ENCODE measurements at places on chromosomes 3 and 15. TPM values are rescaled to one million over a fixed set of nuclear protein-coding genes. Genes with fewer than 3 reads are reported as not detected.

The CPA3 gene
- not detected for total RNA-seq

The FYCO1 gene
- total RNA-seq = 16.1 TPM

The CLDN11 gene
- total RNA-seq = not detected

The PLSCR2 gene
- total RNA-seq = not detected

The ZNF501 gene
- 1.6 TPM for total RNA-seq

The BLM gene
- total RNA-seq = 64.3 TPM

The RPUSD3 gene
- 79.5 TPM for total RNA-seq

DNA sequence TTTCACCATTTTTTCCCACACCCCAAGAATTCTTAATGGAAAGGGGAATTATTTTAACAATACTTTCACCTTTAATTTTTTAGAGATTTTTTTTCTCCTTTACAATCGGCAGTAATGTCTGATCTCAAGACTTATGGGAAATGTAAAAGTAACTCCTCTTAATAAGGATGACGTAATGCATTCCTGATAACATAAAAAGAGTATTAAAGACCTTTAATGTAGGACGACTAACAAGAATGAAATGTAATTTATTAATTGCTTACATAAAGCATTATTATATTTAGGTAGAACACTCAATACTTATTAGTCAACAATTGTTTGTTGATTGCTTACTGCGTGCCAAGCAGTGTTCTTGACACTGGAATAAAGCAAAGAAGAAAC is 416.8 kb upstream of the NAALADL2 start:
- H3K36me3 ChIP-seq = no peaks in the 10 kb centered on the region
- no peak overlapping the region for H3K4me3 ChIP-seq
- DNase-seq = no peak
- H3K27me3 ChIP-seq = peaks cover 19% of the 10 kb centered on the region

DNA sequence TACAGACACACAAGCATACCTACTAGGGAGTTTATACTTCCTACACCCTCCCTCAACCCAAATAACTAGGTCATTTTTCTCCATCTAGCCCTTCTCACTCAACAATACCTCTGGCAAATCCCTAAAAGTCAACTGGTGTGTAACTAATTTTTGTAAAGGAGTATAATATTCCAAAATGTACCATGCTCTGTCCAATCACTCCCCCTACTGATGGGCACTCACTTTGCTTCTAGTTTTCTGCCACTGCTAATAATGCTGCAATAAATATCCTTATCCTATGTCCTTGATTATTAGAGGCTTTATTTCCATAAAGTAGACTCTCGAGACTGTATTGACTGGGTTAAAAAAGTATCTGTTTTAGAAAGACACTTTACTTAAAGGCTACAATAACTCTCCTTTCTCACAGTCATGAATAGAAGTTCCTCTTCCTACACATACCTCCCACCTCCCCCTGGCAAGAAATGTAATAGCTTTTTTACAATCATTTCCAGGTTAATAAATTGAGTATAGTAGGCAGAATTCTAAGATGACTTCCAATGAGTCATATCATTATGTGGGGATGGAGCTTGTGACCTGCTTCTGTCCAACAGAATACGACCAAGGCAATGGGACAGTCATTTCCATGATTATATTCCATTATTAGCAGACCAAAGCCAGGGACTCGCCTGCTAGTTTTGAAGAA is 30.0 kb downstream of the SHQ1 start:
- H3K27me3 ChIP-seq = no peaks in the 10 kb centered on the region
- DNase-seq = no peak
- no peak overlapping the region for H3K27ac ChIP-seq
- peaks cover 10% of the 10 kb centered on the region for H3K36me3 ChIP-seq

GRCh38 chr15:94324835-94325767 is 93.7 kb downstream of the MCTP2 start:
- H3K4me3 ChIP-seq = no peak overlapping the region
- H3K27me3 ChIP-seq = no peaks in the 10 kb centered on the region
- peak overlapping the region; percentile 38 for H3K27ac ChIP-seq
- H3K36me3 ChIP-seq = peaks cover 44% of the 10 kb centered on the region
- no peak for DNase-seq
- H3K4me1 ChIP-seq = peaks cover 47% of the 10 kb centered on the region

DNA sequence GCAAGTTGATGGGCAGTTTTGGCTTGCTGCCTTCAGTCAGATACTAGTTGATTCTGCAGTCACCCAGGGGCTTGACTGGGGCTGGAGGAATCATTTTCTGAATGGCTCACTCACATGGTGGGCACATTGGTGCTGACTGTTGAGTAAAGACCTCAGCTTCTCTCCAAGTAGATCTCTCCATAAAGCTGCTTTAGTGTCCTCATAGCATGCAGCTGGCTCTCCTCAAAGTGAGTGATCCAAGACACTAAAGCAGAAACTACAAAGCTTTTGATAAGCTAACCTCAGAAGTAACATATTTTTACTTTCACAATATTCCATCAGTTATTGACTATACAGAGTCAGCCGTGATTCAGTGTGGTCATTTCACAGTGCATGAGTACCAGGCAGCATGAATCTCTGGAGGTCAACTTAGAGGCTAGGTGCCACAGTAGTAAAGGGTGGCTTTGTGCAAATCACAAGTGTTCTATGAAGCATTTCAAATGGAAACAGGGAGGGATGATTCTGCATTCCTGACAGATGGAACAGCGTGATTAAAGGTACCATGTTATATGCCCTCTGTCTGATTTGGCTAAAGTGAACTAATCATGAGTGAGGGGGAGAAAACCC is 24.3 kb upstream of the ATP8B4 start:
- H3K4me3 ChIP-seq = no peak overlapping the region
- H3K27me3 ChIP-seq = no peaks in the 10 kb centered on the region
- DNase-seq = no peak
- H3K36me3 ChIP-seq = peaks cover 31% of the 10 kb centered on the region

GRCh38 chr3:112814266-112814665 is 32.4 kb downstream of the CD200R1L start:
- H3K27me3 ChIP-seq = peaks cover 3% of the 10 kb centered on the region
- H3K4me1 ChIP-seq = peaks cover 33% of the 10 kb centered on the region
- H3K36me3 ChIP-seq = peaks cover 2% of the 10 kb centered on the region
- DNase-seq = no peak
- H3K4me3 ChIP-seq = no peak overlapping the region
- no peak overlapping the region for H3K27ac ChIP-seq

DNA sequence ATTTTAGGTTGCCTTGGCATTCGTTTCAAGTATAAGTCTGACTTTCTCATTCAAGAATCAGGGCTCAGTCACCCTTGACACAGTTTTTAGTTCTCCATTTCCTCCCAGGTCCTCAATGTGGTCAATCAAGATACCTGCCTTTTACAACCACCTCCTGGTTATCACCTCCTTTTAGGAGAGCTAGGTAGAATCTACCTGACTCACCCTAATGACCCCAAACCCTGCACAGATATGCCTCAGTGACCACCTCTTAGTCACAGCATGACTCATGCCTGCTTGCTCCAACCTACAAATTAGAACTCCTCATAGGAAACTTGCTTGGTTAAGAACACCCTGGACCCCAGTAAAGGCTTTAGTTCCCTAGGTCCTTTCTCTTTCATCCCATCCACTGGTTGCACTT is 22.5 kb downstream of the DMXL2 start:
- no peaks in the 10 kb centered on the region for H3K4me1 ChIP-seq
- DNase-seq = no peak
- no peaks in the 10 kb centered on the region for H3K36me3 ChIP-seq

DNA sequence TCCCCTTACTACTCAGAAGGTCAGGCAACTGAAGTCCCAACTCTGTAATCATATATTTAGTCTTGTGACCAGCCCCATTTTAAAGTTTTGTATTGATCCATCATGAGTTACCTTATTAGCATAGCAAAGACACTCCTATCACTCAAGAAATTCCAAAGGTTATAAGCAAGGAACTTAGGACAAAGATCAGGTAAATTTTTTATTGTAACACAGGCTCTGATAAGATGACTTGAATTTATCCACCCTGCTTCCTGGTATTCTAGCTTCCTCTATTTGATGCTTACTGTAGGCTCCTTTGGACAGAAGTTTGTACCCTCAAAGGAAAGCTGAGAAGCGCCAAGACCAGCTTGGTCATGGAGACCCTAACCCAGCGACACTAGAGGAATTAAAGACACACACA is 8.2 kb upstream of the NDN start:
- H3K4me3 ChIP-seq = no peak overlapping the region
- no peaks in the 10 kb centered on the region for H3K36me3 ChIP-seq
- H3K4me1 ChIP-seq = no peaks in the 10 kb centered on the region

DNA sequence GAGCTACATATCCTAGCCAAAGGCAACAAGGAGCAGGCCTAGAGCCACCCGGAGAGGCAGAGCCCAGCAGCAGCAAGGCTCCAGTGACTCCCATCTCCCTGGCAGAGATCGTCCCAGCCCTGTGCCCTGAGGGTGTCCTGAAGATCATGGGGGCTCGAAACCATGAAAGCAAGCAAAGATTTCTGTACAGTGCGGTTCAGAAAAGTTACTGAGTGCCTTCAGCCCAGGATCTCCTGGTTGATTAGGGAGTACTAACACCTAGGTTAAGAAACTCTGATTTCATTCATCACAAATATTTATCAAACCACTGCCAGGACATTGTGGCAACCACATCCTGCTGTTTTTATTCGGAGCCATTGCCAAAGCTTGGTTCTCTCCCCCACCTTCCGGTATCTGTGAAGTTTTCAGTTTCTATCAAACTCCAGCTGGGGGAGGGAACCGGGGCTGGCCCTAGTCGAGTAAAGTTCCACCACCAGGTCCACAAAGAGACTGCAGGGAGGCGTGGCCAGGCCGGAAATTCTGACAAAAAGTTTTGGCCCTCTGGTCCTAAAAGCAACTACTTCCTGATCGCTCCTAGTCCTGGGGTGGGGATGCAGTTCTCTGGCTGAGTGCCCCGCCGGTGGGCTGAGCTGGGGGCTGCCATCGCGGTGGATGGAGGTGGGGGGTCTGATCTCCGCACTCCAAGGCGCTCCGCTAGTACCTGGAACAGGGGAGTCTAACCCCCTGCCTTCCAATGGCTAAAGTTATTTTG is 1.2 kb downstream of the RAB43 start:
- no peaks in the 10 kb centered on the region for H3K27me3 ChIP-seq
- peaks cover 33% of the 10 kb centered on the region for H3K36me3 ChIP-seq
- H3K27ac ChIP-seq = peak overlapping the region; percentile 99
- H3K4me3 ChIP-seq = peak overlapping the region; percentile 94
- peak; percentile 90 for DNase-seq

DNA sequence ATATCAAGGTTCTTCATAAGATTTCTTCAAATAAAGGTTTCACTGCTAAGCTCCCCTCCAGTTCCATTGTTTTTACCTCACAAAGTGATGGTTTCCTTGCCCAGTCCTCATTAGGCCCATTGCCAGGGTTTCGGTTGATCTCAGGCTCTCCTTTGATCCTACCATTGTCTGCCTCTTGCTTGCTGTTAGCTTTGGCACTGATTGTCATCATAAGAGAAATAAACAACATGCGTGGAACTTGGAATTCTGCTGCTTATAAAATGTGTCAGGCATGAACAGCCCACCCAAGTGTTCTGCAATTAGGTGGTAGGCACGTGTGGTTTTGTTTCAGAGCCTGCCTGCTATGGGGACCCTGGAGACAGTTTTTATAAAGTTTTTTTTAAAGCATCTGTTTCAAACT is 107.6 kb upstream of the BFSP2 start:
- no peak overlapping the region for H3K27ac ChIP-seq
- no peak overlapping the region for H3K4me3 ChIP-seq
- no peaks in the 10 kb centered on the region for H3K27me3 ChIP-seq
- no peaks in the 10 kb centered on the region for H3K36me3 ChIP-seq
- DNase-seq = no peak

DNA sequence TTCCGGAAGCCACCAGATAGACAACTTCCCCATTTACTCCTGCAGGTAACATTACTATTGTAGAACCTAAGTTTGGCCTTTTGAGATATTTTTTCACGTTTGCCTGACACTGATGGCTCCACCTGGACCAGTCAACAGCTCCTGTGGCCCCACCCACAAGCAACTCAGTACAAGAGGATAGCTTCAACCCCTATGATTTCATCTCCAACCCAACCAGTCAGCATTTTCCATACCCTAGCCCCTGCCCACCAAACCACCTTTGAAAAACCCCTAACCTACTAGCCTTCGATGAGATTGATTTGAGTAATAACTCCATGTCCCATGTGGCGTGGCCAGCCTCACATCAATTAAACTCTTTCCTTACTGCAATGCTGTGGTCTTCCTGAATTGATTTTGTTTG is 950 bp upstream of the EHHADH start:
- H3K36me3 ChIP-seq = no peaks in the 10 kb centered on the region
- H3K27me3 ChIP-seq = no peaks in the 10 kb centered on the region
- no peak for DNase-seq
- no peaks in the 10 kb centered on the region for H3K4me1 ChIP-seq
- H3K27ac ChIP-seq = no peak overlapping the region
- H3K4me3 ChIP-seq = no peak overlapping the region

DNA sequence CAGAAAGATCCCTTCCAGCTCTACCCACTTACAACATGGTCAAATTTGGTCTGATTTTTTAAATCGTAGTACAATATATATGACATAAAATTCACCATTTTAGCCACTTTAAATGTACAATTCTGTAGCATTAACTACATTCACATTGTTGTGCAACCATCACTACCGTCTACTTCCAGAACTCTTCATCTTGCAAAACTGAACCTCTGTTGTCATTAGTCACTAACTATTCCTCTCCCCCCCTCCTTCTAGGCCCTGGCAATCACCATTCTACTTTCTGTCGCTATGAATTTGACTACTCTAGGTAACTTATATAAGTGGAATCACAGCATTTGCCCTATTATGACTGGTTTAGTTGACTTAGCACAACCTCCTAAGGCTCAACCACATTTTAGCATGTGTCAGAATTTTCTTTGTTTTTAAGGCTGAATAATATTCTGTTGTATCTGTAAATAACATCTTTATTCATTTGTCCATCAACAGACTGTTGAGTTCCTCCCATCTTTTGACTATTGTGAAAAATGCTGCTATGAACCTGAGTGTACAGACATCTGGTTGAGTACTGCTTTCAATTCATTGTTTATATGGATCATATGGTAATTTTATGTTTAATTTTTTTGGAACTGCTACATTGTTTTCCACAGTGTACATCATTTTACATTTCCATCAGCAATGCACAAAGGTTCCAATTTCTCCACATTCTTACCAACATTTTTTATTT is 35.5 kb upstream of the CCR2 start:
- H3K4me3 ChIP-seq = no peak overlapping the region
- H3K4me1 ChIP-seq = peaks cover 7% of the 10 kb centered on the region
- peaks cover 18% of the 10 kb centered on the region for H3K27me3 ChIP-seq
- peaks cover 12% of the 10 kb centered on the region for H3K36me3 ChIP-seq
- no peak for DNase-seq
- no peak overlapping the region for H3K27ac ChIP-seq

GRCh38 chr3:189999718-190000117 is 121.0 kb downstream of the P3H2 start:
- H3K27me3 ChIP-seq = peaks cover 7% of the 10 kb centered on the region
- no peak for DNase-seq
- no peaks in the 10 kb centered on the region for H3K36me3 ChIP-seq
- no peak overlapping the region for H3K27ac ChIP-seq
- H3K4me1 ChIP-seq = no peaks in the 10 kb centered on the region

Data from activated T-helper 1 cell treated with anti-CD3 and anti-CD28 coated beads, Interleukin-12 subunit alpha, Interleukin-12 subunit beta, Interleukin-2, Interleukin-4 antibody, amounts not matched to agents 30 ng/mL and 10 ng/mL and 1 ng/mL, durations not matched to agents 14 hours and 24 hours and 36 hours (primary cell).